Occipital lobe (tissue), 3 donors: ENCODE measurements at places on chromosomes 3 and 15. TPM values are rescaled to one million over a fixed set of nuclear protein-coding genes. Genes with fewer than 3 reads are reported as not detected.
A peak's percentile ranks its signal among the peaks of the same experiment; 100 is the strongest.

The GOLGA6A gene
- not detected for total RNA-seq

The GOLGA8S gene
- total RNA-seq = not detected

- no peak for DNase-seq
Measured at GRCh38 chr3:195800240-195800639, 11.5 kb downstream of the MUC4 start.

DNA sequence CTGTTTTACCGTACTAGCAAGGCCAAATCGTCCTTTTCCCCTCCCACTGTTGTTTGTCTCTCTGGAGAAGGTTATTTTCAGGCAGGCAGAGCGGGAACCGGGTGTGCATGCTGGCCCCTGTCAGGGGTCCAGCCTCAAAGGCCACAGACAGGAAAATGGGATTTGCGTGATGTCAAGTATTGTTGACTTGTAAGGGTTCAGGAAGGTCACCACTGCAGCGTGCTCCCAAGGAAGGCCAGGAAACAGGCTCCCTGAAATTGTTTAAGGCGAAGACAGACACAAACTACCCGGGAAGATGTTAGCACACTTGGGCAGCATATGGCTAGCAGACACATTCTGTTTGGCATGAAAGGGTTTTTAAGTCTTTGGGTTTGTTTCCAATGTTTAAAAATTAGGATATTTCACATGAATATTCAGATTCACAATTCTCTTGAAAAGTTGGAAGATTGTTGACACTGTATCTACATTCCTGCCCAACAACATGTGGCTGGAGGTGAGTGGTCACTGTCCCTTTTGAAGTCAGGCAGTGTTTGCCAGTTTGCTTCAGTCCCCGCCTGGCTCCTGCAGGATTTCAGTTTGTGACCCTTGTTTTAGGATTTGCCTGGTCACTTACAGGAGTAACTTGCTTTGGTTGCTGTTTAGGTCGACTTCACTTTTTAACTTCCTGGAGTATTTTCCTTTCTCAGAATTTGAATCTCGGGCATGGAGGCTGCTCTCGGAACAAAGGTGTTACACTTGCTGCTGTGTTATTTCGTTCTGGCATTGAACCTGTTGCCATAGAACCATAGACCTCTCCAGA lies 90.4 kb downstream of the BDH1 start:
- DNase-seq = no peak

GRCh38 chr15:99315636-99316035 lies 64.4 kb downstream of the LRRC28 start:
- DNase-seq = no peak

DNA sequence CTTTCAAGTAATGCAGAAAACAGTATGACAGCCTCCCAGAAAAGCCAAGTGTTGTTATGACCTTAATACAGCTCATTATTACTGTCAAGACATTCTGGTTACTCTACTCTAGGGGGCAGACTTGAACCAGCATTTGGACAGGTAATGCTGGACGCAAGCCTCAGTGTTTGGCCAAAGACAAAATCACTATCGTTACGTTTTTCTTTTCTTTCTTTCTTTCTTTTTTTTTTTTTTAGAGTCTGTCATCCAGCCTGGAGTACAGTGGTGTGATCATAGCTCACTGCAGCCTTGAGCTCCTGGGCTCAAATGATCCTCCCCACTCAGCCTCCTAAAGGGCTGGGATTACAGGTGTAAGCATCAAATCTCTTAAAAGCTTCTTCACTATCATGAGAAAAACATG lies 29.4 kb upstream of the TMEM45A start:
- no peak for DNase-seq

DNA sequence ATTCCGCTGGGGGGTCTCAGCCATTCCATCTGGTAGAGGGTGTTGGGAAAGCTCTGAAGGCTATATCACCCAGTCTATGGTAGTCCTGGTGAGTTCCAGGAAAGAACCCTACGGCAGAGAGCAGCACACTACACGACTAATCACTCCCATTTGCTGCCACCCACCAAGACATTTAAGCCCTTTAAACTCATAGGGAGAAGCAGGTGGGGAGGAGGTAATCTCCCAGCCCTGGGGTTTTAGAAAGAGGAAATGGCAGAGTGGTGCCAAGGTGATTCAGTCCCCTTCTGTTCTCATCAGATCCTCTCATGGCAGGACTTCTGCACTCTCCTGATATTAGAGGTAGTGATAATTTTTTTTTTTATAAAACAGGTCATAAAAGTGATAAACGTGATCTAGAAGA lies 10.6 kb upstream of the VWA5B2 start:
- DNase-seq = no peak

GRCh38 chr3:38563070-38563885 lies 67.1 kb downstream of the EXOG start:
- no peak for DNase-seq

- peak; percentile 2 for DNase-seq
Measured at GRCh38 chr15:36769098-36769497, 189.7 kb downstream of the CDIN1 start.

GRCh38 chr3:132785292-132785691 lies 63.1 kb upstream of the NPHP3 start:
- DNase-seq = no peak

DNA sequence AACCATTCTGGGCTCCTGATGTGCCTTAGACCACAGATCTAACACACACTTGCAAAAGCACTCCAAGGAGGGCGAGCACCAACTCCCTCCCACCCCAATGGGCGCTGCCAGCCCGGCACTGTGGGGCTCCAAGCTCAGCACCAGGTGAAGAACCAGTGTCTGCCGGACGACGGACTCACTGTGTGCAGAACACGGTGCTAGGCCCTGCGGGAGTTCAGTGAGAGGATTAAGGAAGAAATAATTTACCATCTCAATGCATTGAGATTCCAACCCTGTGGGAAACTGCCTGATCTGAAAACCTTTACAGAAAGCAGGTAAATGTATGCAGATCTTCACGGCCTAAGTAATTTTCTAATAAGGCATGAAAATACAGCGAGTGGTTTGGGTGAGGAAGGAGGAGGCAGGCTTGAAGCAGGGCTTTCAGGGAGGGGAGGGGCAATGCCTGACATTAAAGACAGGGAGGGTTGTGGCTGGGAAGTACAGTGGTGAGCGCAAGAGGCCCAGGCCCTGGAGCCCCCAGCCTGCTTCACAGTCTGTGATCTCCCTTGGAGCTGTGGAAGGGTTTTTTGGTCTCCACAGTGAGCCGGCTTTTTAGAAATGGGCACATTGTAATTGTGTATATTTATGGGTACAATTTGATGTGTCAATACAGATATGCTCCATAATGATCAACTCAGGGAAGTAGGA lies 35.6 kb upstream of the CHRNB4 start:
- no peak for DNase-seq

DNA sequence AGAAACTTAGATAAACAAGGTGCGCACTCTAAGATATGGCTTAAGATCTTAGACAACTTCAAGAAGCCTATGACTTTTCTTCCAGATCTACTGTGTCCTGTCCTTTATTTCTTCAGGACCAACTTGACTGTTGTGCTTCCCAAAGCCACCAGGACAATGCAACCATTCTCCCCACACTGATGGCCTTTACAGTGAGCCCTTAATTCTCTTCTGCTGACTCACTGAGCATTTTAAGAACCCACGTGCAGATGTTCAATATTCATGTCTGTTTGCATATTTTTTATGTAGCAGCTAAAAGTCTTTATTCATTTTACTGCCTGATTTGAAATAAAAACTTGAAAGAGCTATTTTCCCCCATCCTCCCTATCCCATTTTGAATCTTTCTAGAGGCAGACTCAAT lies 103.3 kb upstream of the SLC2A2 start:
- DNase-seq = no peak

DNA sequence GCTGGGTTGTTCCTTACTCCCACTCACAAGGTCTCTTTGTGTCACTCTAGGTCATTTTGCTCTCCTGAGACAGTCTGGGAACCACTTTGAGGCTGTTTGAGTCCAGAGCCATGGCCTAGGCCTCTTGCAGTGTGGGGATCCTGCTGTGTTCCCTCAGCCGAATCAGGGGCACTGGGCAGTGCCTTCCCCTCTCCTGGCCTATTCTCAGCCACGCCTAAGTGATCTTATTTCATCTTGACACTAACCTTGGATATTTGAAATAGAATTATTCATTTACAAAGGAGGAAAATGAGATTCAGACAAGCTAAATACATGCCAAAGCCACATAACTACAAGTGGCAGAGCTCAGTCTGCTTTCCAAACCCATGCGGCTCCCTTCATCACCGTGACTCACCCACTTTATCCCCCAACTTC lies 557.2 kb upstream of the TBL1XR1 start:
- DNase-seq = no peak

GRCh38 chr3:177382944-177383343 lies 185.7 kb upstream of the TBL1XR1 start:
- DNase-seq = no peak
